ENCODE measurements at places on chromosomes 4 and X.

- DNase-seq, result no peak
Observed at GRCh38 chr4:84878546-84878945, 87.9 kb downstream of the WDFY3 start.

GRCh38 chrX:135454816-135455215 lies 33.1 kb downstream of the SMIM10L2A start:
- DNase-seq, result no peak

- DNase-seq, result no peak
Observed at GRCh38 chrX:74925225-74926088, at the start of gene NEXMIF. TSS of gene NEXMIF (minus strand) at chrX:74925452.

DNA sequence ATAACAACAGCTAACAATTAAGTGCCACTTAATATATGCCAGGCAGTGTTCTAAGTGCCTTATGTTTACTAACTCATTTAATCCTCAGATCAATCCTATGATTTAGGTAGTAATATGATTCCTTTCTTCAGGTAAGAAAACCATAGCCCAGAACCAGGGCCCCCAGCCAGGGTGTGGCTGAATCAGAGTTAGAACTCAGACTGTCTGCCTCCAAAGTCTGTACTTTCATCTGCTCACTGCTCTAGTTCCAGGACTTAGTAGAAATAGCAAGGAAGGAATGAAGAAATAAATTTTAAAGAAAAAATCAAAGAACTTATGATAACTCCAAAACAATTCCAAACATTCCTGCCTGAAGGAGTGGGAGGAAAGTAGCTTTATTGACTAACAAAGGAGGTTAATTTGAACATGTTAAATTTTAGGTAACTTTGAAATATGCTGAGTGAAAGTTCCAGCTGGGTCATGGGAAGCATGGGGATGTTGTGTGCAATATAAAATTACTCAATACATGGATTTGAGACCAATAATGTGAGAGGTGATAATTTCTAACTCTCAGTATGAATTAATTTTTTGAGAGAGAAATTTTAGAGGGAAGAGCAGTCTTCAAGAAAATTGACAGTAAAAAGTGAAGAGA lies 8.8 kb upstream of the ADH1C start:
- no peak for DNase-seq

DNA sequence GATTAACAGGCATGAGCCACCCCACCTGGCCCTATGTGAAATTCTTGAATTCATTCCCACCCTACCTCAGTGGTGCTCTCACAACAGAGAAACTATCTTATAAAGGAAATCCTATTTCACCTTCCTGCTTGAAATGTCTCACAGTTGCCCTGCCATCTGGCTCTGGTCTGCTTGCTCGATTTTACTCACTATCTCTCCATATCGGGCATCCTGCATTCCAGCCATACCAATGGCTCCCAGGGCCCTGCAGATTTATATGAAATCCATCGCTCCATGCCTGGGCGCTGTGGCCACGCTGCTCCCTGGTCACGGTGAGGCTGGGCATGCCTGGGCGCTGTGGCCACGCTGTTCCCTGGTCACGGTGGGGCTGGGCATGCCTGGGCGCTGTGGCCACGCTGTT lies 15.8 kb downstream of the SORBS2 start:
- no peak for DNase-seq

GRCh38 chrX:72609313-72609712 lies 36.7 kb upstream of the HDAC8 start:
- DNase-seq, result no peak

DNA sequence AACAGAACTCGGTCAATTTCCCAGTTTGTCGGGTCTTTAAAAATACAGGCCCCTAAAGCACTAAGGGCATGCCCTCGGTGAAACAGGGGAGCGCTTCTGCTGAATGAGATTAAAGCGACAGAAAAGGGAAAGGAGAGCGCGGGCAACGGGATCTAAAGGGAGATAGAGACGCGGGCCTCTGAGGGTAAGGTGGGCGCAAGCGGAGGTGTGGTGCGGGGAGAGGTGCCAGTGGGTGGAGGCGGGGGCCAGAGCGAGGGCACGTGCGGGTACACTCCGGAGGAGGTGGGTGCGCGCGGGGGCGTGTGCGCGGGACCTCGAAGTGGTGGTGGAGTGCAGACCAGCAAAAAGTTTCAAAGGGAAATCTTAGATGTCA lies 787 bp upstream of the TET2 start:
- peak; percentile 66 for DNase-seq

- no peak for DNase-seq
Observed at GRCh38 chrX:47574076-47574546, 8.1 kb upstream of the TIMP1 start.

- no peak for DNase-seq
Observed at GRCh38 chrX:131970347-131970746, 52.8 kb upstream of the STK26 start.

- no peak for DNase-seq
Observed at GRCh38 chr4:98951710-98952109, 22.8 kb upstream of the EIF4E start.

- DNase-seq, result no peak
Observed at GRCh38 chr4:142402900-142403299, 443.2 kb downstream of the INPP4B start.

DNA sequence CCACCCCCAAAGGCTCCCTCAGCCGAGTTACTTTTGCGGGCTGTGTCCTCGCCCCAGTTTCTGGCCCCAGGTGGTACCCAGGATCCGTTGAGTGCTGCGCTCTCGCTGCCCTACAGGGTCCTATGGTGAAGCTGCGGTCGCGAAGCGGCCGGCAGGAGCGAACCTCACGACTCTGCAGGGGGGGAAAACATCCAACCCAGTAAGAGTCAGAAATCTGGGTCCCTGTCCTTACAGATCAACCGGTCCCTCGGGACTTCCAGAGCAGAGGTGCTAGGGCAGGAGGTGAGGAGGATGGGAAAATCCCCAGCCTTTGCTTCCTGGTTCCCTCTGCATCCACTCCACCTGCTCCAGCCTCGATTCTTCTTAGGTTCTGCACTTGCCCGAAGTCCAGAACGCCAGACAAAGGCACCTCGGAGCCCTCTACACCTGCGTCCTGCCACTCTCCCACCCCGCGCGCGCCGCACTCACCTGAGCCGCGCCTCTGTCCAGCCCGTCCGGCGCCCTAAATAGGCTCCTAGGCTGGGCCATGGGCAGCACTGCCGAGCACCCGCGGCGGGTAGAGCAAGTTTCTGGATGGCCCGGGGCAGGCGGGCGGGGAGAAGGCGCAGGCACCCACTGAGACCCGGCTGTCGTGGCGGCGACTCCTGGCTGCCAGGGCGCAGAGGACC lies at the start of gene HS3ST1:
HS3ST1 (minus strand) TSS at position 664 of the 668 bp plus-strand sequence. CDS start 28,889 bp downstream, outside the sequence.
- no peak for DNase-seq

- no peak for DNase-seq
Observed at GRCh38 chr4:48499551-48500066, 9.6 kb downstream of the ZAR1 start.

DNA sequence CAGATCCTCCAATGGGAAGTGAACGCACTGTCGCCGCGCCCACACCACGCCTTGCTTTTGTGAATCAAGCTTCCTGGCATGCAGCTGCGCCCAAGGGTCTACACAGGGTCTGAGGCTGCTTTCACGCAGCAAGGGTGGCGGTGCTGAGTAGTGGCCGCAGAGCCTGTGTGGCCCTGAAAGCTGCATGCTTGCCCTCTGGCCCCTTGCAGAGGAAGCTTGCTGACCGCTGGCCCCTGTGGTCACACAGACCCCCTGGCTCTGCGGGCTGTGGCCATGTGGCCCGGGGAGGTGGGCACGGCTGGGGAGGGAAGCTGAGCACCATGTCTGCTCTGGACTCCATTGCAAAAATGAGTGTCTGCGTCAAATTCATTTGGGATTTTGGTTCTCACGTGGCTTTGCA lies 8.8 kb downstream of the DOK7 start:
- no peak for DNase-seq

Data from H1 (cell line).